ENCODE measurements at places on chromosomes 7 and 10. TPM values are rescaled to one million over a fixed set of nuclear protein-coding genes. Genes with fewer than 3 reads are reported as not detected.

GRCh38 chr10:47058961-47059391, 147.7 kb downstream of the PTPN20 start:
- DNase-seq: no peak

The NPC1L1 gene
- 0.17 TPM for total RNA-seq

DNA sequence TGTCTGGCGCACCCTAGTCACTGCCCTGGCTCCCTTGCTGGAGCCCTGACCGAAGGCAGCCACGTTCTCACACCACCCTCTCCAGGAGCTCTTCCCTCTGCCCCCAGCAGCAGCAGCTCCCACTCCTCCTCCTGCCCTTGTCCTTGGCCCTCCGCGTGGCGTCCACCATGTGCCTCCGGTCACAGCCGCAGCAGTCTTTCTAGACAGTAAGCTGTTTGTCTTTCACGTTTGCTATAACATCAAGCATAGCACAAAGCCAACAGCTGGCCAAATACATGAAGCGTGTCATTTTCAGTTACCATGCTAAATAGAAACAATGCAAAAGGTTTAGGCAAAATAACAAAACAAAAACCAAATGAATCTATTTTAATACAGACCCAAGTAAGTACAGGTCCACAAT, 3.3 kb downstream of the PITRM1 start:
- no peak for DNase-seq

The PRLHR gene
- total RNA-seq: not detected

The ADO gene
- total RNA-seq: 16.5 TPM

GRCh38 chr10:108323274-108323798, 1158.8 kb upstream of the SORCS1 start:
- DNase-seq: no peak

DNA sequence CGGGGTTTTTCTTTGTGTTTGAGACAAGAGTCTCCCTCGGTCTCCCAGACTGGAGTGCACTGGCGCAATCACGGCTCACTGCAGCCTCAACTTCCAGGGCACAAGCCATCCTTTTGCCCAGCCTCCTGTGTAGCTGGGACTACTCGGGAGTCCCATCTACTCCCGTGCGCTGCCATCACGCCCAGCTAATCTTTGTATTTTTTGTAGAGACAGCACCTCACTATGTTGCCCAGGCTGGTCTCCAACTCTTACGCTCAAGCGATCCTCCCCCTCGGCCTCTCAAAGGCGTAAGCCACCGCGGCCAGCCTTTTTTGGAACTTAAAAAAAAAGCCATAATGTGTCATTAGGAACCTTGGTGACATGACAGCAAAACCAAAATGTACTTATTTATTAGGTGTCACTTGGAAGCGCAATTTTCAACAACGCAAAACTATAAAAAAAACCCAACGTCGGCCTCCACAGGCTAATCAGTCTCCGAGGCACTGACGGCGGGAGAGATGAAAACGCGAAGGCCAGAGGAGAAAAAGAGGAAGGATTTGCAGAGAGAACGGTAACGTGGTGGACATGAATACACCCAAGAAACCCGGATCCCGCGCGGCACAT, 911 bp upstream of the HNRNPH3 start:
- no peak for DNase-seq

The ZNRF2 gene
- total RNA-seq: 24.6 TPM

GRCh38 chr10:121322046-121322445, 276.2 kb downstream of the FGFR2 start:
- no peak for DNase-seq

The MAGI2 gene
- total RNA-seq: 12.8 TPM

DNA sequence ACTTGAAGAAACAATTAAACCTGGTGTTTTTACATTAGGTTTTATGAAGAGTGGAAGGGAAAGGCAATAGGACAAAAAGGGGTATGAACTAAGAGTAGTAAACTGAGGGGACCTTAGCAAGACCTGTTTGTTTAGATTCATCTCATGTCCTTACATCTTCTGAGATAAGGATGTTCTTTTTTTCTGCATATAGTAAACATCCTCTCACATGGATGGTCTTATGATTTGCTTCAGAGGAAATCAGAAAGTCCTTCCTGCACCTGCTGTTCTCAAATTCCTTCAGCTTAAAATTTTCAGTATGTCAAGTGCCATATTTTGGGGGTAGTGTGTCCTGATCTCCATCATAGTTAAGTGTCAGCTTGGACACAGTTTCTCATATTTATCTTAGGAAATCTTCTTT, 232.6 kb downstream of the ADK start:
- no peak for DNase-seq

DNA sequence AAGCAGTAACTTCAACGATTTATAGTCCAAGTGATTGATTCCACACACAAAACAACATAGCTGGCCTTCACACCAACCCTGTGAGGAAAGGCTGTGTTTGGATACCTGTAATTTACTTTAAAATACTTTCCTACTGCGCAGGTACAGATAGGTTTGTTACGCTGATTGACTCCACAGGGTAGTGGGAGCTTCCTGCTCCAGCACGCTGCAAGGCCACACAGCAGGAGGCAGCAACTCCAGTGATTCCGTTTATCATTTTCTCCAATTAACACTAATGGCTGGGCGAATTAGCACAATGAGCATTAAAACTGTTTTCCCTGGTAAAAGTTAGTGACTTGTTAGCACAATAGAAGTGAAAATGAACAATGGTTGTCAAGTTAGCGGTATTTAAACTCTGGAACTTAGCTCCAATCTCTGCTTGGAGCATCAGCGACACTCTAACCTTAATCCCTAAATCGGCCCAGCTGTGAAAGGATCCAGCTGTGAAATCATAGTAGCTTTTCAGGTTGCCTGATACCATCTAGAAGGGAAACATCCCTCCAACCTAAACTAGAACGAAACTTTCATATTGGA, 959 bp downstream of the DCLRE1C start:
- DNase-seq: no peak

The GPNMB gene
- 322 TPM for total RNA-seq

GRCh38 chr10:33666686-33667480, 332.4 kb upstream of the NRP1 start:
- no peak for DNase-seq

DNA sequence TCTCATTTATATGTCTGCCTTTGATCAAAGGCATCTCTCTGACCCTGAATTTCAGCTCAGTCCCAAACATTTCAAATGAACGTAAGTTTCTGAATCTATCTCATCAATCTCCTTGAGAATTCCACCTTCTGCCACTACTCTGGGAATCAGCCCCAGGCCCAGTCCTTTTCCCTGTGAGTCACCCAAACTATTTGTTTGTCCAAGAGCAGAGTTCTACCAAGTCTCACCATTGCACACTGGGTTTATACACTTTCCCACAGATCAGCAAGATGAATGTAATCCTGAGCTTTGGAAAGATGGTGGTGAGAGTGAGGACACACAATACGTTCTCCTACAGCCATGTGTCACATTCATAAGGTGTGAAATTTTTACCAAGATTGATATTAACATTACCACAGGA, 251.3 kb upstream of the VWC2 start:
- no peak for DNase-seq

DNA sequence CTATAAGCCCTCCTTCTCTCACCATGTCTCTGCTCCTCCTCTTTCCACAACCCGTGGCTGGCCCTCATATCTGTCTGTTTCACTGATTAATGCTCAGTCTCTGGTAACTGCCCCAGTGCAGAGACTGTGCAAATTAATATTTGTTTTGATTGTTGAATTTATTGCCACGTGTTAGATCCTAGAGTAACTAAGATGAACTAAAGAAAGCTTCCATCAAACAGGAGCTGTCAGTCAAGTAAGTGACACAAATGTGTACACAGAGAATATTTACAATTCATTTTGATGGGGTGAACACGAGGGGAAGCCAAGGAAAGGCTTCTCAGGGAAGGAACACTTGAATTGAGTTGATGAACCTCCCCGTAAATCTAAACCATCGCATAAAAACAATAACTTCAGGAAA, 182.5 kb downstream of the BAMBI start:
- no peak for DNase-seq

The KLF14 gene
- not detected for total RNA-seq

- DNase-seq: peak; percentile 86
These were observed 1.7 kb upstream of the SPACDR start for GRCh38 chr7:100465702-100466311.

The PALD1 gene
- total RNA-seq: 27.0 TPM

GRCh38 chr10:49653273-49653929, 26.1 kb upstream of the C10orf53 start:
- no peak for DNase-seq

The HMX2 gene
- not detected for total RNA-seq

The KAT6B gene
- 45.4 TPM for total RNA-seq

The CPED1 gene
- total RNA-seq: 39.2 TPM

- DNase-seq: no peak
These were observed 15.2 kb downstream of the GPR85 start for GRCh38 chr7:113071465-113071864.

DNA sequence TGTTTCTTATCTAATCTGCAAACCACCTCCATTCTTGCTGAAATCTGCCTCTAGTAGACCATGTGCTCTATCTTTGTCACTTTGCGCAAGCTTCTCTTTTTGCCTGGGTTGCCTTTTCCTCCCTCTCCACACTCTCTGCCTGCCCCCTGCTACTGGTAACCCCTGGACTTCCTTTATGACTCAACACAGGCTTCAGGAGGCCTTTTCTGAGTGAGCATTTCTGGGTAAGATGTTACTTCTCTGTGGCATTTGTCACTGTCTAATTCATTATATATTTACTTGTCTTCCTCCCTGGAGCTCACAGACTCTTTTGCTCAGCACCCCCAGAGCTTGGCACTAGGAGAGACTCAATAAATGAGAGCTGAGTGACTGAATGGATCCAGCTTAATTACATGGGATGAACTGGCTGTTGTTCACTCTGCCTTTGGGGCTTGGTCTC, 8.4 kb downstream of the GOLGA7B start:
- no peak for DNase-seq

DNA sequence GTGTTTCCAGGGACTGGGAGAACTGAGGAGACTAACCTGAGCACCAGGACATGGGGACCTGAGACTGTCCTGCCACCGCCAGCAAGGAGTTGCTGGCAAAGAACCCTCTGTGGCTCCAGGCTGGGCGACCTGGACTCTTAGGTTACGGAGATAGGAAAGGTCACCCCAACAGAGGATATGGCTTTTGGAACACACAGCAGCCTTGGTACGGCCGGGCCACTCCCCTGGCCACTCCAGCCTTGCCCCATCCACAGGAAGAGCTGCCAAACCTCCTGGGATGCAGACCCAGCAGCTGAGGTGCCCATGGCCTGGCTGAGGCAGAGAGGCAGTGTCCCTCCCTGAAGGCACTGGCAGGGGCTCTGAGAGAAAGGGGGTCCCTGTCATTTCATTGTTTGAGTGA, 137.8 kb downstream of the OAT start:
- DNase-seq: no peak

- DNase-seq: peak; percentile 83
These were observed at the start of gene AGR2 for GRCh38 chr7:16804674-16805439. Gene AGR2, minus strand, starts transcription at chr7:16804999. Its CDS starts 3,203 bp downstream, at chr7:16801796.

GRCh38 chr7:21345361-21345760, 82.5 kb upstream of the SP4 start:
- no peak for DNase-seq

GRCh38 chr10:103734731-103735130, 120.6 kb downstream of the SH3PXD2A start:
- DNase-seq: no peak

The PLAC9 gene
- total RNA-seq: 24.1 TPM

DNA sequence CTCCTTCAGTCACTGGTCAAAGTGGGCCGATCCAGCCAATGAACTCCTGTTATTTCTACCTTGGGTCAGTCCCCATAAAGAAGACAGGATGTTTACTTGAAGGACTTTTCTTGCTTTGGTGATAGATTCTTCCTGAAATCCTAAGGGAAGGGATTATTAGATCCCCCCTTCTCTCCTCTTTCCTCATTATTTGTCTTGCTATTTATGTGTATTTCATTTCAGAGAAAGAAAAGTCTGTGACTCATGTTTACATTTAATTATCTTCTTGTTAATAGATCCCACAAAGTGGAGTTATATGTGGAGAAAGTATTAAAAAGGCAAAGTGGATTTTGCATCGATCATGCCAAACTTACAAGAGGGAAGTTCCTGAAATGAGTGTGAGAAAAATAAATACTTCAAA, 341.5 kb downstream of the PHTF2 start:
- no peak for DNase-seq

DNA sequence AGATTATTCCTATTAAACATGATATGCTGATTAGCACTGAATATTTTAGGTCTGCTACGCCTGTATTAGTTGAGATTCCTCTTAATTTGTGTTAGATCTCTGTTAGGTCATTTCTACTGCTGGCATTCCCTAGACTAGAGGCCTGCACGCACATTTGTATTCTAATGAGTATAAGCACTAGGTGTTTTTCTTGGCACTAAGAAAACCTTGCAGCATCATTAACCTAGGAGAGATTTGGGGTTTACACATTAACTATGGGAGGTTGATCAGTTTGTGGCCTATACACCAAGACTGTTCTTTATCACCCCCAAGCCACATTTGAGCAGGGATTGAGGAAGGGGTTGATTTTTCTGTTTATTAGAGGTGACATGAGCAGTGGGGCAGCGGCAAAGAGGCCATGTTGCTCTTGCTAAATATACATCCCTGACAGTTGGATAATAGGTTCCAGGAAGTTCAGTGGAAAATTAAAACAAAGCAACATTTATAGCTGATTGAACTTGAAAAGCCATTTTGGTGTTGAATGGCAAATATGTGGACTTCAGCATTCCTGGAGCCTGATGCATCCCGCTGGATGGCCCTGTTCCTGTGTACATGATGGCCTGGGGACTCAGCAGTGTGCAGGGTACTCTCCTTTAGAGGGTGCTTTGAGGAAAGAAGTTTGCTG, 65.2 kb downstream of the GBF1 start:
- DNase-seq: no peak

The INA gene
- total RNA-seq: not detected

The XRCC2 gene
- 0.46 TPM for total RNA-seq

The DNMBP gene
- total RNA-seq: 12.5 TPM

GRCh38 chr7:7484072-7484471, 51.6 kb downstream of the COL28A1 start:
- no peak for DNase-seq

- DNase-seq: peak; percentile 76
These were observed 107.3 kb downstream of the PROSER2 start for GRCh38 chr10:11930312-11930978.

DNA sequence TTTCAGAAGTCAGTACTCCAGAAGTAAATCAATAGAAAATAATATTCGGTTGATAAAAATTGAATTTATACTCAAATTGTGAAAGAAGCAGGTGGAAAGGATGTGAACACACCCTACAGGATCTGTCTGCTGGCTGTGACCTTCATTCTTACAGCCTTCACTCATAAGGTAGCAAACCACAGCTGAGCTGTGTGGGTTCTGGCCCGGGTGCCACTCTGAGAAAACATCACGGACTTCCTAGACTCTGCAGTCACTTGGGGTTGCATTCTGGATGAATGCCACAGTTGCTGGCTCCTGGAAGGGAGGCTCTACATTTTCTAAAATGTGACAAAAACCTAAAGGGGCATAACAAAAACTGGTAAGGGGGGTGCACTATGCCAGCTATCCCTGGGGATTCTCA, 36.0 kb upstream of the ABLIM1 start:
- DNase-seq: no peak

DNA sequence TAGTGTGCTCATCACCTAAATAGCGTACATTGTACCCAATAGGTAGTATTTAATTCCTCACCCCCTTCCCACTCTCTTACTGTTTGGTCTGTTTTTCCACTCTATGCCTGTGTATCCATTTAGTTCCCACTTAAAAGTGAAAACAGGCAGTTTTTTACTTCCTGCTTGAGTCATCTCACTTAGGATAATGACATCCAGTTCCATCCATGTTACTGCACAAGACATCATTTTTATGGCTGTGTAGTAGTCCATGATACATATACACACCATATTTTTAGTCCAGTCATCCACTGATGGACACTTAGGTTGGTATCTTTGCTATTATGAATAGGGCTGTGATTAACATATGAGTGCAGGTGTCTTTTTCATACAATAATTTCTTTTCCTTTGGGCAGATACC, 10.1 kb downstream of the STK17A start:
- DNase-seq: no peak

The RRP12 gene
- total RNA-seq: 23.7 TPM

Measured in upper lobe of right lung (tissue), 1 donor.